Activated CD4-positive, alpha-beta T cell treated with anti-CD3 and anti-CD28 coated beads, Interleukin-2, amount 50 U/mL, for 4 hours (primary cell): ENCODE measurements at places on chromosomes 4 and X.

DNA sequence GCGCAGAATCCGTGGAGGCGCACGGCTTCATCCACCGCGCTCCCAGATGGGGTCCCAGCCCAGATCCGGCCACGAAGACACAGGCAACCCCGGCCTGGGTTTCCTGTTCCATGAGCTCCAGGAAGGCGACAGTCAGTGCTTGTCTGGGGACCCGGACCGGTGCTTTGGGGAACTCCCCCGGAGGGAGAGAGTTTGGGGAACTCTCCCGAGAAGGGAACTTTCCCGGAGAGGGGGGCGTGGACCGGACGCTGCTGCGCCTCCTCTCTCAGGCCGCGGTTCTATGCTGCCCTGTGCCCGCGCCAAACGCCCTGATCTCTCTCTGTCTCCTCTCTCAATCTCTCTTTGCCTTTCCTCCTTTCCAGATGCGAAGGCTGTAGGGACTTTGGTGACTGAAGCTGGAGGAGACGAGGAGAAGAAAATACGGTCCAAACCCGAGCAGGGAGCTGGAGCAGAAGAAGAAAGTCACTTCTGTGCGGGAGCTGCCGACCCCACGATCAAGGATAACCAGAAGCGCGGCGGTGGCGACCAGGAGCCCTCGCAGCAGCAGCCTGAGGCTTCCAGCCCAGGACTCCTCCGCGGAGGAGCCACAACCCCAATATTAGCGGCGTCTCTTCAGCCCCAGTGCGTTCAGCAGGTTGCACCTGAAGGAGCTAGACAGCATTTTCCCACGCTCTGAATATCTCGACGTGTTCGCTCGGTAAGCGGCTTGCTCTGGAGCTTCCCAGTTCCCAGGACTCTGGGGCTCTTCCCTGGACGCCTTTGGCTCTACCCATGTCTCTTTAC is 47.6 kb upstream of the NKAP start:
- no peak for DNase-seq

DNA sequence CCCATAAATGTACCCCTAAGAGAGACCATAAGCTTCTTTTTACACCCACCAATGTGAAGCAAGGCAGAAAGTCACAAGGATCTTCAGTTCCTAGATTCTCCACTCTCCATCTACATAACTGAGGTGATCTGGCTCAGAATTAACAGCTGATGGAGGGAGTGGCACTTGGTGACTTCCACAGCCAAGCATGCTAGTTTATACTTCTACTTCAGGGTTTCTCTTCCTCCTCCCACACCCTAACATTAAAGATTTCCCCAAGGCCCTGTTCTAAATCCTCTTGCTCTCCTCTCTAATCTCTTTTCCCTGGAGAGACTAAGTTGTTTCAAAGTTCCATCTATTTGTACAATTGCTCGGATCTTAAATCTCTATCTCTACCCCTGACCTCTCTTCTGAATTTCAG is 81.1 kb downstream of the MBNL3 start:
- DNase-seq: no peak

DNA sequence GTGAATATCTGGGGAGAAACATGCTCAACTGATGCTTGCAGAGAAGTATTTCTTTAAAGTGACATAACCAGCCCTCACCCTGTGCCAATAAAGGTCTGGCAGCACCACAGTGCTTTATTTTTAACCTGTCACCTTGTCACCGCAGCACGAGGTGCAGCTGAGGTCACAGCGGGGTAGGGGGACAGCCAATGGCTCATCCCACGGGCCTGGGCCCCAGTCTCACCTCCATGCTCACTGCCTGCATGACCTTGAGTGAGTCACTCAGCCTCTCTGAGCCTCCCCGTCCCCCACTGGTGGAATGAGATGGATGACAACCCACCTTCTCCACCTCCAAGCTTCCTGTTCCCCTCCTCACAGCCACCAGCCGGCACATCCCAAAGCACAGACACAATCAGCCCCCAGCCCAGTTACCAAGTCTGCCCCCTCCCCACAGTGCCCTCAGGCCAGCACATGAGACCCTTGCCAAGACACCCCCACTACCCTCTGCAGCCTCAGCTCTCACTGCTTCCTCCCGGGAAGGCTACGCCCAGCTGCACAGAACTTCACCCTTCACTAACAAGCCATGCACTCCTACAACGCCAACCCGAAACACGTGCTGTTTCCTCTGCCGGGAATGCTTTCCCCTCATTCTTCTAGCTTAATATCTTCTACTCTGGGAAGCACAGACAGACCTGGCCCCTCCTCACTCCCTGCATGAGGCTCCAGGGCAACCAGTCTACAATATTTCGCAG is 24.9 kb upstream of the MAN2B2 start:
- DNase-seq: no peak

DNA sequence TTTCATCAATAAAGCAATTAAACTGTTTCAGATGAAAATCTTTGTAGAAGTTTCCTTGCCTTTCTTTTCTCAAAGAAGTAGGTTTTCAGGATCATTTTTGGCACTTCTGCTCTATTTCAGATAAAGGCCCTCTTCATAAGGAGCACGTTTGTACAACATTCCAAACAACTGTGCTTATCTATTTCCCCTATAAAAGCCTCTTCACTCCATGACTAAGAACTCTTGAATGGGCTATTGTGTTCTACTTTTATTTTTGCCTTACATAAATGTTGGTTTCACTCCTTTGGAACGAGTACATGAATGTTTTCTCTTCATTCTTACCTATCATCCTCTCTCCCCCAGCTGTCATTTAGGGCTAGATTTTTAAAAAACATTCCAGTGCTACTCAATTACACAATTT is 288.0 kb upstream of the PPP1R2C start:
- DNase-seq: no peak

- DNase-seq: no peak
Observed at GRCh38 chr4:128320656-128321055, 33.0 kb upstream of the PGRMC2 start.

GRCh38 chrX:45347877-45348276 is 147.2 kb upstream of the DIPK2B start:
- DNase-seq: no peak

DNA sequence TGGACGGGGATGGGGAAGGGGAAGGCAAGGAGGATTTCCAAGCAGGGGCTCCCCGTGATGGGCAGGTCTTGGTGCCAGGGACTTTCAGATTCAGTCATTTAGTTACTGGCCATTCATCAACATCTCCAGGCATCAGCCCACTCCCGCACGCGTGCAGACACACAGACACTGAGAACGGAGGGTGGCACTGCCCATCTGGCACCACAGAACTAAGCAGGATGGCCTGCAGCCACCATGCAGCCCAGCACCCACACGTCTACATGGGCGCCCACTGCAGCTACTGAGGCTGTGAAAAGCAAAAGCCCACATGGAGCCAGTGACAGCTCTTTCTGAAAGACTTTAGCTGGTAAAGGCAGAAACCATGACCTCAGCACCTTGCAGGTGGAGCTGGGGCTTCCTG is 176.1 kb upstream of the PSAPL1 start:
- no peak for DNase-seq

- no peak for DNase-seq
Observed at GRCh38 chr4:85128246-85129204, 162.0 kb upstream of the WDFY3 start.

GRCh38 chr4:35562861-35563260 is 681.5 kb downstream of the ARAP2 start:
- DNase-seq: no peak

DNA sequence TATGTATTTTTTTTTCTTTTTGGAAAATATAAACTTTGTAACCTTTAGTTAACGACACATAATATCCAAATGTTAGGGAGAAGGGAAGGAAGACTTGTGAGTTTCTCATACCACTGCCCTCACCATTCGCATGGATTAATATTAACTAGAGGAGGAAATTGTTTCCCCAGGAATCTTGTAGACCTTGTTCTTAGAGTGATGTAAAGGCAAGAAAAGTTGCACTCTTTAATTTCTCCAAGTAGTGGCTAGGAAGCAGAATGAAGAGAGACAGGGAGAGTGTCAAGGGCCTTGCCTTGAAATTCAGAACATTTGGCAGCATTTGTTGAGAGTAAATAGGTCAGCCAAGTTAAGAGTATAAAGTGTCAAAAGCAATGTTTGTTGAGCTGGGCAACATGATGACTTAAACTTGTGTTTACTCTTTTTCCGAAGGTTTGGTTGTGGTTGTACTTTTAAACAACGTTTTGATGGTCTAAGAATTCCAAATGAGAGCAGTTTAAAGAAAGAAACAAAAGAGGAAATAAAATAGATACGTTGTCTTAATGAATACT is 105.7 kb downstream of the TENM3 start:
- DNase-seq: no peak

DNA sequence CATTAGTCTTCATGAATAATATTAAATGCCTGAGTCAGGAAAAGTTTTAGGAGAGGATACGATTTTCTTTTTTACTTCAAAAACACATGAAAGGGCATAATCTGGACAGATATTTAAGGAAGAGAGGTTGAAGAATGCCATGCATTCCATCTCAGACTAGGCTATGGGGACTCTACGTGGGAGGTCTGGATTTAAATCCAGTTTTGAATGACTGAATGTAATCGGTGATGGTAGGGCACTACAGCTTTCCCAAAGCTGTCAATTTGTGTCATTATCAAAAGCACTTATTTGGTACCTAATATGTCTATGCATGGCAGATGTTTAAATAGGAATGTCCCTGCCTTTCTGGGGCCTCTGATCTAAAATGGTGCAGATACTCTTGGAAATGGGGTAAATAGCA is 59.3 kb upstream of the RPL34 start:
- no peak for DNase-seq

DNA sequence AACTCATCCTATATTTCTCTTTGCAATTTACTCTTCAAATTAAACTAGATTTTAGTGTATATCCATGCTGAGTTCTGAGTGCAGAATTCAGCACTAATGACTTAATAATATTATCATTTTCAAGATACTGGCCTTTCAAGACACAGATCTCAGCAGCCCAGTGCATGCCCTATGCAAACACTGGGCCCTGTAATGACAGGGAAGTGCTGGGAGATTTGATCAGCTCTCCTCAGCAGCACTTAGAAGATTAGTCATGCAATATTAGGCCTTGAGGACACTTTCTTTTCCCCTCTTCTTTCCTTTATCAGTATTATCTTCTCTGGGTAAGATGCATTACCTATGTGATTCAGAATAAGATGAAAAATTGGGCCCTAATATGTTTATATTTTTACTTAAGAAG is 207.1 kb downstream of the PPP3CA start:
- DNase-seq: no peak

DNA sequence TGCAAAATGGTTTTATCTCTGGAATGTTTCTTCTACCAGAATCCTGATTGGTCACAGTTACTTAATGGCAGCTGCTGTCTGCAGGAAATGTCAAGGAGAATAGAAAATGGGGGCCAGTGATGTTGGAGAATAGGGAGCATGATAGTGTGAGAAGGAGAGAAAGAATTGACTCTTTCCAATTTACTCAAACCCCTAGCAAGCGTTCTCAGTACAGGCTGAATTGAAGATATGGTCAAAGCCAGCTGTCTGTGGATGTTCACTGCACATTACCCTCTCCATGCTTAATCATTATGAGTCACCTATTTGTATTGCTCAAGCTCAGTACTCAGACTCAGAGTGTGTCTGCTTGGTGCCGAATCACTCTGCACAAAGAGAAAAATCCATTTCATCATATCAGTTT is 57.8 kb upstream of the FAM47B start:
- no peak for DNase-seq

DNA sequence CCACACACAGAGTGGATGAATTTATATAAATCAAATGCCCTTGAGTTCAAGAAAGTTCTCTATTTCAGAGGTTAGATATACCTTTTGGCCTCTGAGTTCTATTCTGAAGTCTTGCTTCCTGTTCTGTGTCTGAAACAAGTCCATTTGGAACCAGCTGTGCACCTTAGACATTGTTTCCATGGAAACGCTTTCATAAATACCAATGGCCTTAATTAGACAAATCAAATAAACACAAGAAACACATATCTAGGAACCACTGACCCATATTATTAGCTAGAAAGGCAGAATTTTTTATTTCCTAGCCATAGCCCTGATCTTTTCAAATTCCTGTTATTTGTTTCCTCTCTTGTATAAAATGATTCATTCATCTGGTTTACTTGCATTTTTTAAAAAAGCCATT is 8.4 kb upstream of the C4orf54 start:
- DNase-seq: no peak

DNA sequence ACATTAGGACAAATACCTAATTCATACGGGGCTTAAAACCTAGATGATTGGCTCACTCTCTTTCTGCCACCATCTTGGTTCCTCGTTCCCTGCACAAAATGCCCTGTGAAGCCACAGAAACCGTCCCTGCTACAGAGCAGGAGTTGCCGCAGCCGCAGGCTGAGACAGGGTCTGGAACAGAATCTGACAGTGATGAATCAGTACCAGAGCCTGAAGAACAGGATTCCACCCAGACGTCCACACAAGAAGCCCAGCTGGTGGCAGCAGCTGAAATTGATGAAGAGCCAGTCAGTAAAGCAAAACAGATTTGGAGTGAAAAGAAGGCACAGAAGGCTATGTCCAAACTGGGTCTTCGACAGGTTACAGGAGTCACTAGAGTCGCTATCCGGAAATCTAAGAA is 34.3 kb downstream of the TRIM61 start:
- no peak for DNase-seq

GRCh38 chrX:100600758-100601157 is 16.0 kb downstream of the TNMD start:
- no peak for DNase-seq

GRCh38 chr4:90419124-90419711 is 292.0 kb downstream of the CCSER1 start:
- DNase-seq: no peak

DNA sequence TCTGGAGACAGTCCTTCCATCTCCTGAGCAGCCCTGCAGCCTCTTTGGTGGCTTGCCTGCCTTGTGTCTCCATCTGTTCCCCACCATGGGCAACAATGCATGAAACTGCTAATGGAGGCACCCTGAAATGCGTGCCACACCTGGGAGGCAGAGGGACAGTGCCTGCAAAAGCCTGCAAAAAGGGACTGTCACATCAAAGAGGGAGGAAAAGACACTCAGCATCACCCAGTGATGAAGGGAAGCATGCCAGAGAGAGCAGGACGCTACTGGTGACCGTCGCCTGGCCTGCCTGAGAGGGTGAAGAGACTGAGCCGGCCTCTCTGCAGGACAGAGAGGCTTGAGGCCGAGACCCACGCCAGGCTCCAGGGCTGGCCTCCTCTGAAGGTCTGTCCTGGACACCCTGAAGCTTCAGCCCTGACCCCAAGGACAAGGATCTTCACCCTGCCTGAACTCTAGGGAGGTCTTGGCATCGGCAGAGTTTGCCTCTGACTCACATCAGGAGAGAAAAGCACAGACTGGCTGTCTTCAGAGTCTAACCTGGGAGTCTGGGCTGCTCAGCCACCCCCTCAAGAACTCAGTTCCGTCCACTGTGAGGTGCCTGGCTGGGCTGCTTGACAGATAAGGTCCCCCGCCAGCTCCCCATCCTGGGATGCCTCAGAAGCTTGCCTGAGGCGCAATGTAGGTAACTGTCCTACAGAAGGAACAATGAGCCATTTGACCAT is 8.1 kb downstream of the ACSL1 start:
- no peak for DNase-seq

- no peak for DNase-seq
Observed at GRCh38 chr4:52643785-52644244, 15.3 kb downstream of the USP46 start.

- DNase-seq: no peak
Observed at GRCh38 chr4:3301450-3302172, 8.8 kb downstream of the RGS12 start.

- no peak for DNase-seq
Observed at GRCh38 chr4:138344054-138344453, 101.9 kb upstream of the SLC7A11 start.
